ENCODE measurements at places on chromosomes 16 and 17.
A peak's percentile ranks its signal among the peaks of the same experiment; 100 is the strongest.

DNA sequence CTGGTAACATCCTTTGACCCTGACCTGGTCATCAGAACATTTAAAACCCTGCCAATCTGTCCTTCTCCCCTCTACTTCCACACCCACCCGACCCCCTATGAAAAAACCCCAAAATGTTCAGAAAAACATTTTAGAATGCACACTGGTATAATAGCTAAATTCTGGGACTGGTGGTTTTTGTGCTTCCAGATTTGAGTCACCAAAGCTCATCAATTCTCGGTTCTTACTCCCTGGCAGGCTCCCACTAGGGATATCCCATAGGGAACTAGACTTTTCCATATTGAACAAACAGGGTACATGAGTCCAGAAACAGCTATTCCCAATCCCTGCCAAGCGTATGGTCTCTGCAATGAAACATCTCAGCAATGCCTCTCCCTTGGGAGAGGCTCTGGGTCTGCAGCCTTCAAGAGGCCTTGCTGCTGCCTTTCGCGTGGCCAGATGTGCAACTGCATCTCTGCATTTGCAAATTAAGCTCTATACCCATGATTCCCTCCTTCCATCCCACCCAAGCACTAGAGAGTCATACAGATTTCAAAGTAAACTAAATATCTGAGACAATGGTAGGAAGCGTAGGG, 67.7 kb downstream of the SMG6 start:
- DNase-seq, result no peak

DNA sequence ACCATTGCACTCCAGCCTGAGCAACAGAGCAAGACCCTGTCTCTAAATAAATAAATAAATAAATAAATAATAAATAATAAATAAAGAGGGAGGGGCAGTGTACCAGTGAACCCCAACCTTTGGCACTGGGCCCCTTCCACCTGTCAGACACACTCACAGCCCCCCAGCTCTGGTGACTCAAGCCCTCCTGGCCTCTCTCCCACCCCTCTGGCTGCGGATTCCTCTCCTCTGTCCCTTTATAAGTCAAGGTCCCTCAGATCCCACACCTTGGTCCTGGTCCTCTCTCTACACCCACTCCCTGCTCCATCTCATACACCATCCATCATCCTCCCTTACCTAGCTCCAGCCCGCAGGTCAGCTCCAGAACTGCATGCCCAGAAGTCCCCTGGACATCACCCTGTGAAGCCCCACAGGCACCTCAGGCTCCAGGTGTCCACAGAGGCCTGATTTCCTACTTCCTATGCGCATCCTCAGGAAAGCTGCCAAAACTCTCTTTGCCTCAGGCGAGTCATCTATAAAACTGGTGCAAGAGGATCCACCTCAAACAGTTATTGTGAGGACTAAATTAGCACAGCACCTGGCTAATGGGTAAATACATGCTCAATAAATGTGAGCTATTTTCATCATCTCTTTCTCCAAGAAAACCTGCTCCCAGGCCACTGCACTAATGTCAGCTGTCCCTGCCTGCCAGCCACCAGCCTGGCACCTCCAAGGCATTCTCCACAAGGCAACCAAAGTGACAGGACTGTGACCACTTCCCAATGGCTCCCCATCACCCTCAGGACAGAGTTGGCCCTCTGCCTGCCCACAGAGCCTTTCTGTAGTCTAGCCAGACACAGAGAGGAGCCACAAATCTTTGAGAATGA, 46.8 kb downstream of the BEAN1 start:
- DNase-seq, result no peak

GRCh38 chr17:58528443-58528842, 14.0 kb upstream of the MTMR4 start:
- no peak for DNase-seq

DNA sequence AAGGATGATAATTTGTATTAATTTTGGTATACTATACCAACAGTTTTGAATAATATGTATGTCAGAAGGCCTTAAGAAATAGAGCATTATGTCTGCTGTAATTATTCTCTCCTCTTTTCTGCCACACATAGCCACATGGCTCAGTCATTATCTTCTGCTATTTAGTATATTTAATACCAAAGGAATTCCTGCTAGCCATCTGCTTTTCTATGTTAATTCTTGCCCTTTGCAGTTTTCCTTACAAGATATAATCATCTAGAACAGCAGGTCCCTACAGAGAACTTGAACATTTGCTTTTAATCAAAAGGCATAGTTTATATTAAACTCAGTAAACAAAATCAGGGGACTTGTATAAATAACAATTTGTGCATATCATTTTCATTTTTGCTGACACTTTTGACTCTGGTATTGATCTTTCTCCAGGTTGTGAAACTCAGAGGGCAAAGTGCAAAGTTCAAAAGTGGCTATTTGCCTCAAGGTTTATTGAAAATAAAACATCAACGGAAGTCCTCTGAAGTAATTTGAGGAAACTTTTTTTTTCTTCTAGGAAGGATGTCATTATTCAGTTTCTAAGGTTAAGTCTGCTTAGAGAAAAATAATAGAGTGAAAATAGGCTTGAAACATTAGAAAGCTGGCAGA, 702.0 kb downstream of the KCNJ2 start:
- no peak for DNase-seq

DNA sequence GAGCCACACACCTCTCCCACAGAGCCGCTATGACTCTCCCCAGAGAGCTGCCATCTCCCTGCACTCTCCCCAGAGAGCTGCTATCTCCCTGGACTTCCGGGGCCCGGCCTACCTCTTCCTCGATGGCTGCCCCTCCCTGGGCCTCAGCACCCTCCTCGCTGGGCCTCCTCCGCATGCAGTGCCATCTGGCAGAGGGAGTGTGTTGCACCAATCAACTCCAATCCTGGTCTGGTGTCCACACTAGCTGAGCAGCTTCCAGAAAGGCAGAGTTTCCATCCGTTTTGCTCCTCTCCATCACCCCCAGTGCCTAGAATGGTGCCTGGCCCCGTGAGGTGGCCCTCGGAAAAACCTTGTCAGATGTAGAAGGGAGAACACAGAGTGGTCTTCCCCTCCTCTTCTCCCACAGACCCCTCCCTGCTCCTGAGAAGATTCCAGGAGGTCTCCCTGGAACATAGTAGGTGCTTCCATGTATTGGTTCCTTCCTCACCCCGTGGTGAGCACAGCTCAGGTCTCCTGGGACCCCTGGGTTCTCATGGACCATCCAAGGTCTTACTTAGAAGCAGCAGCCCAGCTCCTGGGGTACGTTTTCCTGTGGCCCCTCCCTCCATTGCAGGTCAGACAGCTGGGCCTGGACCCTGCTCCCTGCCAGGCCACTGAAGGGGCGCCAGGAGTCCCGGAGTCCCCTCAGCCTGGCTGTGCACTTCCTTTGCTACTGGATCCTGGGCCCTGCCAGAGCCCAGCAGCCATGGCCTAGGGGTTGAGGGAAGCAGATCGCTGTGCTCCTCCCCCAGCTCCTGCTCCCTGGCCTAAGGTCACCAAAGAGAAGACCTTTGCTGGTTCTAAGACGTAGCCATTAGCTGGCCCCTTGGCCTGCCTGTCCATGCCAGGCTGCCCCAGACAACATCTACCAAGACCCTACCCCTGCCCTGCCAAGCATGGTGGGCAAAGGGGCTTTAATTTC, 233.8 kb upstream of the GSE1 start:
- DNase-seq, result no peak

DNA sequence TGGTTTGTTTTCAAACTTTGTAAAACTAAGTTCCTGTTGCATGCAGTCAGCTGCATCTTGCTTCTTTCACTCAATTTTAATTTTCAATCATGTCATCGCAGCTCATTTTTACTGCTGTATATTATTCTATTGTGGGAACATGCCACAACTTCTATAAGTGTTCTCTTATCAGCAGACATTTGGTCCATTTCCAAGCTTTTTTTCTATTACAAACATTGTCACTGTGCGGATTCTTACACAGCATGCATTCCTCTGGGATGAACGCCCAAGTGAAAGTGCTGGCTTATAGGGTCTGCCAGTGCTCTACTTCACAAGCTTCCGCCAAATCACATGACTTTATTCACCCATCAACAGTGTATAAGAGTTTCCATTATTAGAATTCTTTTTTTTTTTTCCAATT, 22.7 kb downstream of the GINS3 start:
- no peak for DNase-seq

DNA sequence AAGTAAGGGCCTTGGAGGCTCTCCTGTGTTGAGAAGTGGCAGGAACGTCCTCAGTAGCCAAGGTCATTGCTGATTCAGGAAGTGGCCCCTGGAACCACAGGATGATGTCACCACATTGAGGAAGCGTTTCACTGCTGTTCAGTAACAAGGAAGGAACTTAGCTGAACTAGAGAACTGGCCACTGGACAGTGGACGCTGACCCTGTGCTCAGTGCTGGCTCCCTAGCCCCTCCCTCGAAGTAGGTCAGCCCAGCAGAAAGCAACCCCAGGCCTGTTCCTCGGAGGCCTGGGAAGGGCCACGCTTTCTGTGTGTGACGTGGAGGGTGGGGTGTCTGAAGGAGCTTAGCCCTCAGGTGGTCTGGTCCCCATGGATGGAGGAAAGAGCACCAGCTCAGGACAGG, 58.3 kb downstream of the B9D1 start:
- DNase-seq, result peak; percentile 16

- DNase-seq, result no peak
Measured at GRCh38 chr17:82151106-82151957, 53.3 kb upstream of the FASN start.

- DNase-seq, result no peak
Measured at GRCh38 chr17:73983621-73984400, 219.7 kb upstream of the RPL38 start.

DNA sequence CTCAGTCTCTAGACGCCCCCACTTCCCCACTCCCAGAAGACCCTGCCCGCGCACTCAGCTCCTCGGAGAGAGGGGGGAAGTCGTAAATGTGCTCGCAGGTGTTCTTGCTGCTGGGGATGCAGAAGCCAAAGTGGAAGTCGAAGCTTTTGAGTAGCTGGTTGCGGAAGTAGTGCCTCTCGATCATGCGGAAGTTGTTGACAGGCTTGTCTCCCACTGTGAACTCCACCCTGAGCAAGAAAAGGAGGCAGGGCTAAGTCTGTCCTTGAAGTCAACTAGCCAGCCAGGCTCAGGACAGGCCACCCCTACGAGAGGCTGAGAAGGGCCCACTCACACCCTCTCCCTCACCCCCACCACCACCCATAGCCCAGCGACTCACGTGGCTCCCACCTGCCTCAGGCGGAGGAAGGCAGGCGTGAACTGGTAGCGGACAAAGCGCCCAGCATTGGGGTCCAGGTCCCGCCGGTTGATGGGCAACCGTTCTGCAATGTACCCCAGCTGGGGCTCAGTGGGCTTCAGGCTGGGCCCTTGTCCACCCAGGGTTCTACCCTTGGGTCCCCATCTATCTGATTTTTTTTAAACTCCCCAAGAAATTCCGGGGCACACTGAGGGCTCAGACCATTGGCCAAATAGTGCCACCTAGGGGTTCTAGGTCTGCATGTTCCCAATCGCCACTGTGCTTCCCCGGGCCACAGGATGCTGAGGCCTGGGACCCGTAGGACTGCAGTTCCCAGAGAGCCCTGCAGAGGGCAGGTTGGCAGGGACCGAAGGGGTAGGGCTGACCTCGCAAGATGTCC, 4.6 kb downstream of the UNC119 start:
- peak; percentile 75 for DNase-seq

DNA sequence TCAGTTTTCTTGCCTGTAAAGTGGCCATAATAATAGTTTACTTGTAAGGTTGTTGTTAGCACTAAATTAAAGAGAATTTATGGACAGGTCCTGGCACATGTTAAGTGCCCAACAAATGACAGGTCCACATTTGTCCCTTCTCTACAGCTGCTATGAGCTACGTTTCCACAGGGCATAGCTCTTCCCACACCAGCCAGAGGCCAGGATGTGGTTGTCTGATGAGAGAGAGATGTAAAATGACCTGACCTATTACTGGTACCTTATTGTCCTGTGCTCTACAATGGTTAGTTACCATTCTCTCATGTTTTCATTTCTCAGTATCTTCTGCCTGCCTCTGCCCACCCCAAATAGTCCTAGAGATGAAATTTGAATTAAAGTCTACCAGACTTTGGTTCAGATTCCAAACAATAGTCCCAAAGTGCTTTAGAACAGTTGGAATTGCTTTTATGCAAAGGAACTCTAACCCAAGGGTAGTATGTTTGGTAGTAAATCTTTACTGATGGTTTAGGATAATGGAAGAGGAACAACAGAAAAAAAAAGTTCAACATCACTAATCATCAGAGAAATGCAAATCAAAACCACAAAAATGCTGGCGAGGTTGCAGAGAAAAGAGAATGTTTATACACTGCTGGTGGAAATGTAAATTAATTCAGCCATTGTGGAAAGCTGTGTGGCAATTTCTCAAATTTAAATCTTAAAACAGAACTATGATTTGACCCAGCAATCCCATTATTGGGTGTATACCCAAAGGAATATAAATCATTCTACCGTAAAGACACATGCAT, 57.1 kb upstream of the ANKFN1 start:
- DNase-seq, result no peak

- no peak for DNase-seq
Measured at GRCh38 chr16:52254746-52255145, 292.2 kb downstream of the TOX3 start.

DNA sequence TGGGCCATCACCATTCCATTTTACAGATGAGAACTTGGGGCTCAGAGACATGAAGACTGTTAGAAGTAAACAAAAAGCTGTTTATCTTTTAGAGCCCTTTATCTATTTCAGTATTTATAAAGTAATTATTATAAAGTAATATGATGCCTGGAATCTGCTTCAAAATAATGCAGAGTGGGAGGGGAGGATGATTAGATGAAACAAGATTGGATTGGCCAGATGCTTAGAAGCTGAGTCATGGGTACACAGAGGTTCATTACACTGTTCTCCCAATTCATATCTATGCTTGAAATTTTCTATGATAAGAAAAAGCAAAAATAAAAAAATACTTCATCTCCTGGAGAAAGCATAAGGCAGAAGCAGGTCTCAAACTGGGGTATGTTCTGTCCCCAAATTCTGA, 29.4 kb downstream of the TOM1L2 start:
- no peak for DNase-seq

DNA sequence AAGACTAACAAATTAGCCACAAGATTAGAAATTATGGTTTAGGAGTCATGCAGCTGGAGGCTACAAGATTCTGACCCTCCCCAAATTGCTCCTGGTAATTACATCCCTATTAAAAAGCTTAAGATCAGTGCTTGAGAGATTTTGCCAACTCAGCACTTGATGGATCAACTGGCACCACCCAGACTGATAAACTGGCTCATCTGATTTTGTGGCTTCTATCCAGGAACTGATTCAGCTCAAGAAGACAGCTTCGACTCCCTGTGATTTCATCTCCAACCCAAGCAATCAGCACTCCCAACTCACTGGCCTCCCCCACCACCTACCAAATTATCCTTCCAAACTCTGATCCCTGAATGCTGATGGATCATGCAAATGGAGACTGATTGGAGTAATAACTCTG, 94.8 kb downstream of the TNFRSF13B start:
- DNase-seq, result no peak

- no peak for DNase-seq
Measured at GRCh38 chr16:82634955-82635610, 8.3 kb downstream of the CDH13 start.

- DNase-seq, result peak; percentile 58
Measured at GRCh38 chr17:48915459-48916282, 7.5 kb downstream of the UBE2Z start.

DNA sequence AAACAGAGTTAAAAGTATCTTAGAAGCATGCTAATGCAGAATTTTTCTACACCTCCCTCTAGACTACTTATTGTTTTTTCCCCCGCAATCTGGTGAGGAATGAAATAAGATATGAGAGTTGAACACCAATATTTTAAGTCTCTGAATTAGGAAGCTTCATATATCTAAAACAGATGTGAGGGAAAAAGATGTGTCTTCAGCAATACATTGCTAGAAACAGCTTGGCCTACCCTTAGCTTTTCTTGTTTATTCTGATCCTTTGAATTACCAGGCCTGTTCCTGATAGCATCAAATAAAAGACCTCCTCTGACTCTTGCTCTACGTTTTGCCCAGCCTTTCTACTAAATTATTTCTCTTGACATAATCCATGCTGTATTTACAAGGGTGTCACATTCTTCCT, 221.8 kb downstream of the CDH11 start:
- DNase-seq, result no peak
